B cell (primary cell): ENCODE measurements at places on chromosomes 11 and 22. TPM values are rescaled to one million over a fixed set of nuclear protein-coding genes. Genes with fewer than 3 reads are reported as not detected.

DNA sequence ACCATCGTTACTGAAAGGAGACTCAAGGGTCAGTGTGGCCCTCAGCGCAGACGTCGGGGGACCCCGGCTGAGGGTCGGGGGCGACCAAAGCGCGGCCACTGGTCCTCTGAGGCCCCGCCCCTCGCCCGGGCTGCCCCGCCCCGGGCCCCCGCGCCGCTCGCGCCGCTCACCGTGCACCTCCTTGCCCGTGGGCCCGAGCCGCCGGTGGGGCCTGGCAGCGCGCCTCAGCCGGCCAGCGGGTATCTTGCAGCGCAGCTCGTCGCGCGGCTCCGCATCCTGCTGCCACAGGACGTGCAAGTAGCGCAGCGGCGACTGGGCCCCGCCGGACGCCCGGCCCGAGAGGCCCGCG, 419 bp downstream of the ANKRD54 start:
- no peak overlapping the region for H3K27ac ChIP-seq
- peak overlapping the region; percentile 62 for H3K4me3 ChIP-seq
- no peak for DNase-seq
- peaks cover 5% of the 10 kb centered on the region for H3K36me3 ChIP-seq
- H3K4me1 ChIP-seq, result peaks cover 25% of the 10 kb centered on the region
- no peaks in the 10 kb centered on the region for H3K27me3 ChIP-seq

GRCh38 chr11:69489746-69490365, 8.4 kb downstream of the LINC01488 start:
- H3K27ac ChIP-seq, result no peak overlapping the region
- no peak for DNase-seq
- H3K4me1 ChIP-seq, result no peaks in the 10 kb centered on the region
- H3K27me3 ChIP-seq, result no peaks in the 10 kb centered on the region

GRCh38 chr11:123062892-123063825, 1.2 kb upstream of the HSPA8 start:
- peak; percentile 77 for DNase-seq
- H3K27ac ChIP-seq, result peak overlapping the region; percentile 100
- H3K4me3 ChIP-seq, result peak overlapping the region; percentile 88

DNA sequence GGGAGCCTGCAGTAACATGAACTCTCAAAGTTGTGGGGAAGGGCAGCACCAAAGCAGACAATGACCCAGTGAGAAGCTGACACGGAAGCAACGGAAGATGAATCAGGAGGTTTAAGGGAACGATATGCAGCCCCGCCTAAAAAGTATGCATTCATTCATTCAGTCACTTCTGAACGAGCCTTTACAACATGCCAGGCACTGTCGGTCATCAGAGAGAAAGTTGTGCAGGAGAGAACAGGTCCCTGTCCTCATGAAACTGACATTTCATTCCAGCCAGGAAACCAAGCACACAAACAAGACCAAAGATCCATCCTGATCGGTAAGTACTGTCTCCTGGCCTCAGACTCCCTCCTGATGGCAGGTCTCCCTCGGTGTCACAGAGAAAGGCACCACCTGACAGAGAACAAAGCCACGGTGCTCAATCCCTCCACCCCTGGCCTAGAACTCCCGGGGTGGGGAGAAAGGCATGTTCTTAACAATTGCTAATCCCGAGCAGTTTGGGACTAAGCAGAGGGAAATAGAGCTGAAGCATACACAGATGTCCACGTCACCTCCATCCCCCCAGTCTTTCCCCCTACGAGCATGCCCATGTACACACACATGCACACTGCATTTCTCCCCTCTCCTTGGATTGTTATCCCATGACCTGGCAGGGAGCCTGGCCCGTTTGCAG, 49.3 kb downstream of the LRFN4 start:
- H3K27me3 ChIP-seq, result no peaks in the 10 kb centered on the region
- H3K4me3 ChIP-seq, result no peak overlapping the region

DNA sequence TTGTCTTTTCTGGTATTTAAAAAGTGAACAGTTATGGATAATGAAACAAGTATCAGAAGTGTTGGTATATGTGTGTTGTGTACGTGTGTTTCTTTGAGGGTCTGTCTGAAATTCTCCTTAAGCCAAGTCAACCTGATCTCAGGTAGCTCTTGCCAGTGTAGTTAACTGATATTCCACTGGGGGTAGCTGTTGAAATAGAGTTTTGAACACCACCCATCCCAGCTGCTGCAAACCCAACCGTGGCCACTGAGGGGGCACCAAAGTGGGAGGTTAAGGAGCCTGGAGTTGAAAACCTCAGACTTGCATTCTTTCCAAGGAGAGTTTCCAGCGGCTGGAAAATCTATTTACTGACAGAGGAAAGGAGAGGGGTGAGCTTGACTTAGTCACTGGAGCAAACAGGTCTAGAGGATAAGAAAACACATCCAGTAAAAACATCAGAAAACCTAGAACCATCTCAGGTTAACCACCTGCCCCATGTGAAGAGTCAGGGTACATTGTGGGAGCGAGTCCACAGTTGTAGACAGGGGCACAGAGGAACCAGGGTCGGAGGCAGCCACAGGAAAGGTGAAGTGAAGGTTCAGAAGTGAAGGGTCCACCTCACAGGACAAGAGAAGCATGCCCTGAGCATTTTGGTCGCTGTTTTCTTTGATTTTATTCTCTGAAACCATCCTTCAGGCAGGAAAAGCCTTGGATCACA, 8.8 kb upstream of the CUL5 start:
- DNase-seq, result peak; percentile 46
- no peaks in the 10 kb centered on the region for H3K4me1 ChIP-seq
- H3K36me3 ChIP-seq, result no peaks in the 10 kb centered on the region
- peaks cover 4% of the 10 kb centered on the region for H3K27me3 ChIP-seq

DNA sequence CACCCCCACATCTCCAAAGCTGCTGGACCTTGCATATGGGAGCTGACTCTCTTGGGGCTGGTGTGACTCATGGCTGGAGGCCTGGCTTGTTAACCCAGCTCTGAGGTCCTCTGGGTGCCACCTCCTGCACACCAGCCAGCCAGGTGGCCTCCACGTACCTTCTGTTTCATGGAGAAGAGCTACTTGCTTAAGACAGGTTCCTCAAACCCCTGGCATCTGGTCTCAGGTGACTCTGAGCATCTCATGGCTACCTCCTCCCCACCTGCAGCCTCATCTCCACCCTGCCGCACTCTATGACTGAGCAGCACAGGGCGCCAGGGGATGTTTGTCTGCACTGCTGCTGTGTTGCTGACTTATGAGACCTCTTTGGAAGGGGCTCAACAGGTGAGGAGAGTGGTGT, 55.7 kb downstream of the BCR start:
- H3K27me3 ChIP-seq, result no peaks in the 10 kb centered on the region
- no peak overlapping the region for H3K27ac ChIP-seq
- DNase-seq, result no peak
- H3K4me3 ChIP-seq, result no peak overlapping the region
- H3K4me1 ChIP-seq, result peaks cover 25% of the 10 kb centered on the region
- no peaks in the 10 kb centered on the region for H3K36me3 ChIP-seq

DNA sequence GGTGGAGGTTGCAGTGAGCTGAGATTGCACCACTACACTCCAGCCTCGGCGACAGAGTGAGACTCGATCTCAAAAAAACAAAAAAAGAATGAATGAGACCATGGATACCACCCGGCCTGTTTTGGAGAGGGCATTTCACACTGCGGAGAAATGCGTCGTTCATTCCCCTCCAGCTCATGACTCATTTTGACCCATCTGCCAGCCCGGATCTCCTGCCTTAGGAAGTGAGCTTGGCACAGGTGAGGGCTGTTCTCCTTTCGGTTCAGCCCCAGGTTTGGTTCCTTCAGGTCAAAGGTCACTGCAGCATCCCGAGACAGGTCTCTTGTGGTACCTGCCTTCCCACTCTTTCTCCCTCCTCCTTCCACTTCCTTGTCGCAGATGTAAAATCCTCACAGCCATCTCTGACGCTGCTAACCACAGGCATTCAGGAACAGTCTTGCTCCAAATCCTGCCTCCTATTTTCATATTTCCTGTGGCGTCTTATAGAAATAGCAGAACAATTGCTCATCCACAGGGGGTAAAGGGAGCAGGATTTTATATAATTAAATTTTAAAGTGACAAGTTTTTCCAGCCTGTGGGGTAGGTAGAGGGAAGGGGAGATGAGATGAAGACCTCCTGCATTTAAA, 517.9 kb downstream of the NTM start:
- no peak for DNase-seq
- no peak overlapping the region for H3K27ac ChIP-seq
- no peaks in the 10 kb centered on the region for H3K4me1 ChIP-seq

MFNG gene
- 95.9 and 109 TPM in 2 replicates for total RNA-seq

SEC14L6 gene
- not detected in 2 replicates for total RNA-seq
